ENCODE measurements at places on chromosomes 13 and 19.
A peak's percentile ranks its signal among the peaks of the same experiment; 100 is the strongest.

DNA sequence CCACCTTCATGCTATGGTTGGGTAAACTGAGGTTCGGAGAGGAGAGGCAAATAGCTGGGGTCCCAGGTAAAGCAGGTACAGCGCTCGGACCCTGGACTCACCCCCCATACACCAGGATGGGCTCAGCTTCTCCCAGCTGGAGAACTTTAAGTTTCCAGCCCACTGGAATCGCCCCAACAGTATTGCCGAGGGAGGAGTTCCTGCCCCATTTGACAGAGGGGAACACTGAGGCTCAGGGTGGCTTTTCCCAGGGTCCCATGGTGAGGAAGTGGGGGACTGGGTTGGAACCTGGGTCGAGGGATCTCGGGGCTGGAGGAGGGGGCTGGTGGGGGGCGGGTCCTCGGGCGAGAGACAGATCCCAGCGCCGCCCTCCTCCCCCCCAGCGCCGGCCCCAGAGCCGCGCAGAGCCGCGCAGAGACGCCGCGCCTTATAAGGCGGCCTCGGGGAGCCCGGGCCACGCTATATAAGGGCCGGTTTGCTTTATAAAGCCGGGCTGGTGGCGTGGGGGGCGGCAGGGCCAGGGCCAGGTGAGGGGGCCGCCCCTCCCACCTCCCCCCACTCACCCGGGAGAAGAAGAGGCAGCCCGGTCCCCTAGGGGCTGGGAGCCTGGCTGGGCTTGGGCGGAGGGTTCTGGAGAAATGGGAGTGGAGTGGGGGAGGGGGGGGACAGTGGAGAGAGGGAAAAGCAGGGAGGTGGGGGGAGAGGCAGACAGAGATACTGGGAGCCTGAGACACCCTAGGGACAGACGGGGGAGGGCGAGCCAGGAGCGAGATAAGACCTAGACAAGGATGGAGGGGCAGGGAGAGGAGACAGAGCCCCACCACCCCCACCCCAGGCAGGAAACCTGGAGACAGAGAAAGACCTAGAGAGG is 1.1 kb downstream of the CNN1 start:
- DNase-seq: no peak

- no peak for DNase-seq
Observed at GRCh38 chr19:38597075-38597474, 20.7 kb downstream of the MAP4K1 start.

DNA sequence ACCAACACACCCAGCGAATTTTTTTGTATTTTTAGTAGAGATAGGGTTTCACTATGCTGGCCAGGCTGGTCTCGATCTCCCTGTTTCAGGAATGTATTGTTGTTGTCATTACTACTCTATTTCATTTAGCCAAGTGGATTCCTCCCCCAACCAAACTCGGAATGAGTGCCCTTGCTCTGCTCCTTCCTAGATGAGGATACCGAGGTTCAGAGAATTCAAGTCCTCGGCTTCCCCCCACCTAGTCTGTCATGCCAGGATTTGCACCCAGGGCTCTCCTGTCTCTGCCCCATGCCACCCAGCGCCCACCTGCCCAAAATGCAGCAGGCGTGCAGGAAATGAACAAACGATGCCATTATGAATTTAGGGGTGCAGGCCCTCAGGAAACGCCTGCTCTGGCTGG is 3.5 kb upstream of the SPACA4 start:
- DNase-seq: no peak

- DNase-seq: no peak
Observed at GRCh38 chr13:86665842-86666241, 866.6 kb upstream of the SLITRK6 start.

- DNase-seq: no peak
Observed at GRCh38 chr19:46386151-46386550, 27.2 kb downstream of the CCDC8 start.

- DNase-seq: no peak
Observed at GRCh38 chr13:83085186-83085900, 796.9 kb downstream of the SLITRK1 start.

DNA sequence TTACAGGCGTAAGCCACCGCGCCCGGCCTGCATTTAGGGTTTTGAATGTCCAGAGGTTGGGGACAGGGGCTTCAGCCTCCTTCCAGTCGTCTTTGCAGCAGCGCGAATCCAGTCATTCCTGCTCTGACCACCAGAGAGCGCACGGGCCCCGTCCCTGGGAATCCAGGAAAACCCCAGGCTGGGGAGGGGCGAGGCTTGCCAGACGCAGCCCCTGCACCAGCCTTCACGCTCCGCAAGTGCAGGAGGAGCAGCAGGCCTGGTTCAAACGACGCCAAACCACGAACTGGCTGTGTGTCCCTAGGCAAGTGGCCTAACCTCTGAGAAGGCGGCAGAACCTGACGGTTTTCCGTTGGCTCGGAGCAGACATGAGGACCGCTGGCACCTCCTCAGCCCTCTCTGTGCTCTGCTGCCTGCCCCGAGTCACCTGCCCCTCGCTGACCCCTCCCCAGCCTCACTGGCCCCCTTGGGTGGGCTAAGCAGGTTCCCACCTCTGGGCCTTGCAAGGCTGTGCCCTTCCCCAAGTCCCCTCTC is 2.0 kb upstream of the RNF126 start:
- peak; percentile 66 for DNase-seq

GRCh38 chr13:41707194-41707821 is 250.0 kb downstream of the RGCC start:
- no peak for DNase-seq

DNA sequence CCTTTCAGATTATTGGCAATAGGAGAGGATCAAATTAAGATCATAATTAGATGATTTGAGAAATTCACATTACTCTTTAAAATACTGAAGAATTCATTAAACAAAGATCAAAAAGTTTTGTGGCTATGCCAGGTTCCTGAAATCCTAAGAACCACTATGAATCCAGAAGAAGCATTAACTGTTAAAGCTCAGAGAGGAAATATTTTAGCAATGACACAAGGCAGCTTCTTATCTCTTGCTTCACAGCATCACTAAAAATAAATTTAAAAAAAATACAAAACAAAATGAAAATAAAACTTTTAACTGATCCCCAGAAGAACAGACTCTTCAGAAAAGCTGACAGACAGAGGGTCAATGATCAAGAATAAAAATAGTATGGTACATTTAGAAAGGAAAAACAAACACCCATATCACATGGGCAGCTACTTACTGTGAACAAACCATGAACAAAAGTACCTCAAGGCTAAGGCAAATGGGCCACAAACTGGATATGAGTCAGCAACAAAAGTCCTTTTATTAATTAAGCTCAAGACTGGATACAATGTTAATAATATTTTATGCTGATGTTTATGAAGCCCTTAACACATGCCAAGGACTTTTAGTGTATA is 19.6 kb downstream of the RNF6 start:
- no peak for DNase-seq

GRCh38 chr19:3213159-3213558 is 11.3 kb upstream of the CELF5 start:
- DNase-seq: no peak

DNA sequence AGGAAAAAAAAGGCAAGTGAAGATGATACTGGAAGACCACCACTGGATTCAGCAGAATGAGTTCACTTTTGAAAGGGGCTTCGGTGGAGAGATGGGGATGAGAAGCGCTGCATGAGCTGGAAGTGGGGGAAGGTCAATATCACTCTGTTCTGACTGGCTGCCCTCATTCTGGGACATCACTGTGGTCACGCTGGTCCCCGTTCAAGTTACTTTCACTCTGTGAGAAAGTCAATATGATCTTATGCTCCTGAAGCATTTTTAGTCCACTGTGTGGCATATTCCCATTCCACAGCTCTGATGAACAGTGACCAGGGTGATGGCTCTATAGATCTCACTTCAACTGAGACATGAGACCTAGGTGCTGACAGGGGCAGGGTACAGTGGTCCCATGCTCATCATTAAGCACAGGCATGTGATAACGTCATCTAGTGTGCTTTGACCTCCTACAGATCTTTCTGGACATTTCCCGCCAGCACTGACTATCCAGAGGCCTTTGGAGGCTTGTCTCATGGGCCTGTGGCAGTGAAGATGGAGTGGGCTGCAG is 40.2 kb upstream of the GPR183 start:
- no peak for DNase-seq

DNA sequence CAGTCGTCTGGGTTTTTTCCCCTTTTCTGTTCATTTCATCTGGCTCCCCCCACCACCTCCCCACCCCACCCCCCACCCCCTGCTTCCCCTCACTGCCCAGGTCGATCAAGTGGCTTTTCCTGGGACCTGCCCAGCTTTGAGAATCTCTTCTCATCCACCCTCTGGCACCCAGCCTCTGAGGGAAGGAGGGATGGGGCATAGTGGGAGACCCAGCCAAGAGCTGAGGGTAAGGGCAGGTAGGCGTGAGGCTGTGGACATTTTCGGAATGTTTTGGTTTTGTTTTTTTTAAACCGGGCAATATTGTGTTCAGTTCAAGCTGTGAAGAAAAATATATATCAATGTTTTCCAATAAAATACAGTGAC is 9.3 kb downstream of the CALM3 start:
- no peak for DNase-seq

DNA sequence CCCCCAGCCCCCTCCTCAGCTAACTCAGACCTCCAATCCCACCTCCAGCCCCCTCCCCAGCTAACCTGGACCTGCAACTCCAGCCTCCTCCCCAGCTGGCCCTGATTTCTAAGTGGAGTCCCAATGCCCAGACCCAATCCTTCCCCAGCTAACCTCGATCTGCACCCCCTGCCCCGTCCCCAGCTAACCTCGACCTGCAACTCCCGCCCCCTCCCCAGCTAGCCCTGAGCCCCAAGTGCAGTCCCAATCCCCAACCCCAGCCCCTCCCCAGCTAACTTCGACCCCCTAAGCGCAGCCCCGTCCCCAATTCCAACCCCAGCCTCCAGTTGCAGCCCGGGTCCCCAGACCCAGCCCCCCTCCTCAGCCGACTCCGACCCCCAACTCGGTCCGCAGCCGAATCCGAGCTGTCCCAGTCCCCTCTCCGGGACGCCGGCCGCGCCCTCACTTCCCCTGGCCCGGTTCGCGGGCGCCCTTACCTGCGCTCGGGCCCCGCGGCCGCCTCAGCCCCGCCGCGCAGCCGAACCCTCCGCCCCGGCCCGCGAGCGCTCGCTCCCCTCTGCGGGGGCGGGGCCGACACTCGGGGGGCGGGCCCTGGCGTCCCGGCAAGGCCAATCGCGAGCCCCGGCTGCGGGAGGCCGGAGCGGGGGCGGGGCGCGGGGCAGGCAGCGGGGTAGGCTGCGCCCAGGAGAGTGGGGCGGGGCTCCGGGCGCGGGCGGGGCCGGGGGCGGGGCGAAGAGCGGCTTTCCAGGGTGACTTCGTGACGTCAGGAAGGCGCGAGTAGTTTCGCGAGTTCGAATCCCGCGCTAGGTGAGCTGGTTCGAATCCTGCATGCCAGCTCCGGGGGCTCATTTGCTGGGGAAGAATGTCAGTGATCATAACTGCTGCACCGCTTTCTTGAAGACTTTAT is at the start of gene GNG7:
TSS of gene GNG7 (minus strand) at position 525 of the 907 bp plus-strand sequence. CDS start 182,006 bp downstream, outside the sequence.
- peak; percentile 93 for DNase-seq

- no peak for DNase-seq
Observed at GRCh38 chr13:33497146-33497845, 211.7 kb upstream of the STARD13 start.

DNA sequence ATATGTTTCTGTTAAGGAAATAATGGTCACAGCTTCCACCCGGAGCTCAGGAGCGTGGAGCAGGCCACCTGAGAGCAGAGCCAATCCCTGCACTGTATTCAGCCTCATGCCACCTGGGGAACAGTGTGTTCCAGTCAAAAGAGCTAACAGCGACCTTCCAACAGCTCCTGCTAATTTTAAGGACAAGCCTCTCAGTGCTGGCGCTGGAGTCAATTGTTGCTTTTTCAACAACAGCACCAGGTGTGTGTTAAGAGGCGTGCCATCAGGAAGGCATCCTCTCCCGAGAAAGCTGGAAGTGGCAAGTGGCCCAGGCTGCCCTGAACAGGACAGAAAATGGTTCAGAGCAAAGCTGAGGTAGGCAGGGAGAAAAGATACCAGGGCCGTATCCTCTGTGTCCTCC is 102.0 kb downstream of the CACNA1A start:
- DNase-seq: no peak

DNA sequence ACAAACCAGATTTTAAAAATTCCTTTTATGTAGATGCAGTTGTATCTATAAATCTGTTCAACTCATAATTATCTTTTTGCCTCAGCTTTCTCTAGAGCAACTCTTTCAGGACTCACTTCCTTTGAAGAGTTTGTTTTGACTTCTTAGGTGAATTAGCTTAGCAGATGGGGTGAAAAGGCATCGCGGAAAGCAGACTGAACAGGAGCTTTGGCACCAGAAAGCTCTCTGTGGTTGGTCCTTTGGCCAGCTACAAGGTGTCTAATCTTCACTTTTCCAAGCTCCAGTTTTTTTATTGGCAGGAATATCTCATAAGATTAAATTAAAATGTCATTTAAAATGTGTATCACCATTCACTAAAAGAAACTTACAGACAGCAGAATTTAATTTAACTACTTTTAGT is 60.6 kb upstream of the KLF12 start:
- DNase-seq: no peak

DNA sequence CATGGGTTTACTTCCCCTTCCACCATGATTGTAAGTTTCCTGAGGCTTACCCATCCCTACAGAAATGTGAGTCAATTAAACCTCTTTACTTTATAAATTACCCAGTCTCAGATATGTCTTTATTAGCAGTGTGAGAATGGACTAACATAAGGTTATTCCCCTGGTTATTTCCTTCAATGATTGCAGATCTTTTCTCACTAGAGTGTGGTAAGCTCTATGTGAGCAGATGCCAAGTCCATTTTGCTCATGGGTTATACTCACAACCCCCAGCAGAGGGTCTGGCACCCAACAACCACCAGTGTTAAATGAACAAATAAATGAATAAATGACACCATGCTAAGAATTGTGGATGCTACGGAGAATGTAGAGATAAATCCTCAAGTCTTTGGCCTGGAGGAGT is 472.8 kb downstream of the LIG4 start:
- no peak for DNase-seq

DNA sequence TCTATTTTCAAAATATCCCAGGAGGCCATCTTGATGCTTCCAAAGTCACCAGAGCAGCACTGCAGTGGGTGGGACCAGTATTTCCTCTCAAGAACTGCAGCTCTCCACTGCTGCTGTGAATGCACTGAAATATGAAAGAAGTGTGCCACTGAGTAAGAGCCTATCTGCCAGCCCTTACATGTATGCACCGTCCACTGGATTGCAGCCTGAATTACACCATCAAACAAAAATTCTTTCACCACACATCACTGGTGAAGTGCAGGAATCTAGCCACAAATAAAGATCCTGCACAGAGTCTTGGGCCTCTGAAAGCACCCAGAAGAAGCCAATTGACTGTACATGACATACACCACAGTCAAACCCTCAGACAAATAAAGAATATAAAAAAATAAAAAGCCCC is 249.0 kb downstream of the LHFPL6 start:
- no peak for DNase-seq

- DNase-seq: no peak
Observed at GRCh38 chr19:49441210-49441959, at the start of gene SLC17A7. Gene SLC17A7, minus strand, starts transcription at chr19:49441527. Its CDS starts 148 bp downstream, at chr19:49441379.

- DNase-seq: no peak
Observed at GRCh38 chr13:24356270-24356669, 46.9 kb downstream of the C1QTNF9 start.

Data from naive thymus-derived CD4-positive, alpha-beta T cell (primary cell).